Heart right ventricle (tissue), 16 donors: ENCODE measurements at places on chromosomes 11 and 22.

DNA sequence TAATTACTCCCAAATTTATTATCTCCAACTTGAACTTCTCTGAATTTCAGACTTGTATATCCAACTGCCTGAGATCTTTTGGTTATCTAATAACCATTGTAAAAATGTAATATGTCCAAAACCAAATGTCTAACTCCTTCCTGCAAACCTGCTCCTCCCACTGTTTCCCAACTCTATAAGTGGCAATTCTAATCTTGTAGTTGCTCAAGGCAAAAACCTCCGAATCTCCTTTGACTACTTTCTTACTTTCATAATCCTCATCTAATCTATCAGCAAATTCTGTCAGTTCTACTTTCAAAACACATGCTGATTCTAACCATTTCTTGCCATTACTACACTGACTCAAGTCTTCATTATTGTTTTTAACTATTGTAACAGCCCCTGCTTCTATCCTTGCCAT is 55.7 kb downstream of the FAM168A start:
- no peak for DNase-seq

DNA sequence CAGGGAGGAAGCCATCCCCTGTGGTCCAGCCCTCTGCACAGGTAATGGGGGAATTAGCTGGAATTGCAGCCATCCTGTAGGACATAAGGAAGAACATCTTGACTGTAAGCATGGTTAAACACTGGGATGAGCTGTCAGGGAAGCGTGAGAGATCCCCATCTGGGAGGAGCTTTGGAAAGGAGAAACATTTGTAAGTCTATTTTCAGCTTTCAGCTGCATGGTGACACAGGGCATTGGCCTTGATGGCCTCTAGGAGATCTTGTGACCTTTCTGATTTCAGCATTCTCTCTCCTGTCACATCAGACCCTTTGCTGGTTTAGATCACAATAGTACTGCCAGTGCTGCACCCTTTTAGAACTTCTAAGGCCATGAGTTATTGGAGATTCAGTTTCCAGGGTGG is 47.1 kb downstream of the BCR start:
- DNase-seq, result no peak

DNA sequence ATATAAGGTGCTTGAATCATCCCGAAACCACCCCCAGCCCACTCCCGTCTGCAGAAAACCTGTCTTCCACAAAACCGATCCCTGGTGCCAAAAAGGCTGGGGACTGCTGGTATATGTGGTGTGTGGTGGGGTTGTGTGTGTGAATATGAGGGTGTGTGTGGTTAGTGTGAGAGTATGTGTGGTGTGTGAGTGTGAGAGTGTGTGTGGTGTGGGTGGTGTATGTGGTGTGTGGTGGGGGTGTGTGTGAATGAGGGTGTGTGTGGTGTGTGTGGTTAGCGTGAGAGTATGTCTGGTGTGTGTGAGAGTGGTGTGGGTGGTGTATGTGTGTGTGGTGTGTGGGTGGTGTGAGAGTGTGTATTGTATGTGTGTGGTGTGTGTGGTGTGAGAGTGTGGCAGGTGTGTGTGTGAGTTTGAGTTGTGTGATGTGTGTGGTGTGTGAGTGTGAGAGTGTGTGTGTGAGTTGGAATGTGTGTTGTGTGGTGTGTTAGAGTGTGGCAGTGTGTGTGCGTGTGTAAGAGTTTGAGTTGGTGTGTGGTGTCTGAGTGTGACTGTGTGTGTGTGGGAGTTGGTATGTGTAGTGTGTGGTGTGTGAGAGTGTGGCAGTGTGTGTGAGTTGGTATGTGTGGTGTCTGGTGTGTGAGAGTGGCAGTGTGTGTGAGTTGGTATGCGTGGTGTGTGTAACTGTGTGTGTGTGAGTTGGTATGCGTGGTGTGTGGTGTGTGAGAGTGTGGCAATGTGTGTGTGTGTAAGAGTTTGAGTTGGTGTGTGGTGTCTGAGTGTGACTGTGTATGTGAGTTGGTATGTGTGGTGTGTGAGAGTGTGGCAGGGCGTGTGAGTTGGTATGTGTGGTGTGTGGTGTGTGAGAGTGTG is 6.5 kb downstream of the UPK3A start:
- DNase-seq, result no peak

DNA sequence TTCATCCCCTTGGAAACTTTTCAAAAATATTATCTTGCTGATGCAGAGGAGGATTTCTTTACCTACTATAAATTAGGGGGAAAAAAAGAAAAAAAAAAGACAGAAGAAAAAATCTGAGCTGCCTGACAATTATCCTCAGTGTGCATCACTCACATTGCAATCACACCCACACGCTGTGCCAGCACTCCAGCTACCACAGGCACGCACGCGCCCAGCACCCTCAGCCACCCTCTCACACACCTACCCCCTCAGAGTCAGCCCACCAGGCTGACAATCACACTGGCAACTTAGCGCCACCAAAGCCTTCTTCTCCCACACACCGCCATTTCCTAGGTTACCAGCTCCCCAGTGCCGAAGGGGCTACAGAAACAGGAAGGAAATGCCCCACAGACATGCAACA is 236.1 kb downstream of the KCNA4 start:
- peak; percentile 11 for DNase-seq

- no peak for DNase-seq
Observed at GRCh38 chr22:48650323-48651035, 1177.2 kb downstream of the BRD1 start.

- DNase-seq, result no peak
Observed at GRCh38 chr22:43634316-43634715, 177.8 kb downstream of the EFCAB6 start.

DNA sequence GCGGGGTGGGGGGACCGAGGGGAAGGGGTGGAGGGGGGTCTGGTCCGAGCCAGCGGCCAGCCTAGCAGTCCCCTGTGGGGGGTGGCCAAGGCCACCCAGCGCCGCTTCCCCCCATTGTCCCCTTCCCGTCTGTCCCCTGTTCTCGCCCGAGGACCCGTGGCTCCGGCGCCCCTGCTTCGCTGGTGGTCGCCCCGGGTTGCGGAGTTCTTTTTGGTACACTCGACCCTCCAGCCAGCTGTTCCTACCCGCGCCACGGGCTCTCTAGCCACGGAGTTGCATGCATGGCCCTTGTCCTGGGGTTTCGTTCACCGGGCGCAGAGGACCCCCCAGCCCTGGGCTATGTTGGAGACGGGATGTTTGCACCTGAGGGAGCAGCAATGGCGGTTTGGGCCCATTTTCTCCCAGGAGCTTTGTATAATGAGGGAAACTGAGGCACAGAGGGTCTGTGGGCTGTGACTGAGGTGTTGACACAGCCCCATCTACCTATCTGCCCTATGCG is 489 bp downstream of the RNF214 start:
- DNase-seq, result peak; percentile 21

- no peak for DNase-seq
Observed at GRCh38 chr11:65425105-65425970, 2.7 kb downstream of the NEAT1 start.

DNA sequence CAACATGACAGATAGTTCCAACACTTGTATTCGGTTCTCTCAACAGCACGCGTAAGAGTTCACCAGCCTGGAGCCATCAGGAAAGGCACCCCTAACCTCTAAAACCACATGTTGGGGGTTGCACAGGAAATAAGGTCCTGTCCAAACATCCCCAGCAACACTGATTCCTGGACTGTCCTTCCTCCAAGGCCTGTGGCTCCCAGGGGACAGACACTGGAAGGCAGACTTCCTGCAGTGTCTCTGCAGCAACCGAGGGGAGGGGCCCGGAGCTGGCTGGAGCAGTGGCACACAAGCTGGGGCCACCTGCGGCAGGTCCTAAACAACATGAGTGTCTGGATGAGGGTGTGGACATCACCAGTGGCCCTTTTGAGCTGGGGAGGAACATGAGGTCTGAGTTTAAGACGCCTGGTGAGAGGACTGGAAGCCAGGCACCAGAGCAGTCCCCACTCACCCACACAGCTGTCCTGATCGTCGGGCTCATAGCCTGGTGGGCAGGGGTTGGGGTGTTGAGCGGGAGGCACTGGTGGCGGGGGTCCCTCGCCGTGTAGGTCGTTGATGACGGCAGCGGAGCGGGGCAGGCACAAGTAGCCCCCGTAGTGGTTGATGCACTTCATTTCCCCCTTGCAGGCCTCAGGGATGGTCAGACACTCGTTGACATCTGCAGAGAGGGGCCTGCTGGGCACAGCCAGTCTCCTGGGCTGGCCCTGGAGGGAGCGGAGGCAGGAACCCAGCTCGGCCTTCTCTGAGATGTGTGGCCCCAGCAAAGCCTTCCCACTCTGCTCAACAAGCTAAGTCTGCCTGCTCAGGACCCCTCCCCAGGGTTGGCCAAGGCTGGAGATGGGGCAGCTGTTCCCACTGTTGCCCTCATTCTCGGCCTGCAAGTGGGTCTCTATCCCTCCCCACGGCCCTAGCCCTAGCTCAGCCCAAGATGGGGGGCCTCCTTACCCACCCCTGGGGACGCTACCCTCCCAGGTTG is 1.6 kb downstream of the EFEMP2 start:
- peak; percentile 61 for DNase-seq

DNA sequence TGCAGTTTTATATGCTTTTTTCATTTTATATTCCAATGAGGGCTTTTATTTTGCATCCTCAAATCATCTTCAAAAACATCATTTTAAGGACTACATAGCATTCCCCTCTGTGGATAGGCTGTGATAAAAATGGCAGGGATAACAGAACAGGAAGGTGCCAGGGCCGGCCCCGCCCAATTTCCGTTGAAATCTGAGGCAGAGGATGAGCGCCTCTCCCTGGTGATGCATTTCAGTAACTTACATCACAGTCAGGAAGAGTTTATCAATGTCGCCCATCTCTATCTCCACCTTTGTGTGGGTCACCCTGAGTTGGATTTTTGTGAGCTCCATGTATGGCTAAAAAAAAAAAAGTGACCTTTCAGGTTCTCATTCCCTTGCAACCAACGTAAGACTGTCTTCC is 201.6 kb downstream of the DSCAML1 start:
- DNase-seq, result no peak

GRCh38 chr22:50190941-50191741 is 5.4 kb downstream of the TRABD start:
- DNase-seq, result no peak

DNA sequence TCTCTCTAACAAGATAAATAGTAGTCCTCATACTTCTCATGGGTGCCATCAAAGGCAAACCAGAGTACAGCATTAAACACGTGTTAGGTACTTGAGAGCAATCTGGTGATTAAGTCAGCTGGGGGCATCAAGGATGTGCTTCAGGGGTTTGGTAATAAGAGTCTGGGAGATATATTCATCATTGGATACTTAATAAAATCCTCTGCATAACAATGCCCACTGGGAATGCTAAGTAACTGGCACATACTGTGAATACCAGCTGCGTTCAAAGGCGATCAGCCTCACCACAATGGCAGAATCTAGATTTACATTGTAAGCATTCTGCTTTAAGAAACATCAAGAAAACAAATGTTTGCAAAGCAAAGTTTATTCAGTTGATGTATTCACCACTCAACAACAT is 268.6 kb upstream of the PITPNB start:
- DNase-seq, result no peak

DNA sequence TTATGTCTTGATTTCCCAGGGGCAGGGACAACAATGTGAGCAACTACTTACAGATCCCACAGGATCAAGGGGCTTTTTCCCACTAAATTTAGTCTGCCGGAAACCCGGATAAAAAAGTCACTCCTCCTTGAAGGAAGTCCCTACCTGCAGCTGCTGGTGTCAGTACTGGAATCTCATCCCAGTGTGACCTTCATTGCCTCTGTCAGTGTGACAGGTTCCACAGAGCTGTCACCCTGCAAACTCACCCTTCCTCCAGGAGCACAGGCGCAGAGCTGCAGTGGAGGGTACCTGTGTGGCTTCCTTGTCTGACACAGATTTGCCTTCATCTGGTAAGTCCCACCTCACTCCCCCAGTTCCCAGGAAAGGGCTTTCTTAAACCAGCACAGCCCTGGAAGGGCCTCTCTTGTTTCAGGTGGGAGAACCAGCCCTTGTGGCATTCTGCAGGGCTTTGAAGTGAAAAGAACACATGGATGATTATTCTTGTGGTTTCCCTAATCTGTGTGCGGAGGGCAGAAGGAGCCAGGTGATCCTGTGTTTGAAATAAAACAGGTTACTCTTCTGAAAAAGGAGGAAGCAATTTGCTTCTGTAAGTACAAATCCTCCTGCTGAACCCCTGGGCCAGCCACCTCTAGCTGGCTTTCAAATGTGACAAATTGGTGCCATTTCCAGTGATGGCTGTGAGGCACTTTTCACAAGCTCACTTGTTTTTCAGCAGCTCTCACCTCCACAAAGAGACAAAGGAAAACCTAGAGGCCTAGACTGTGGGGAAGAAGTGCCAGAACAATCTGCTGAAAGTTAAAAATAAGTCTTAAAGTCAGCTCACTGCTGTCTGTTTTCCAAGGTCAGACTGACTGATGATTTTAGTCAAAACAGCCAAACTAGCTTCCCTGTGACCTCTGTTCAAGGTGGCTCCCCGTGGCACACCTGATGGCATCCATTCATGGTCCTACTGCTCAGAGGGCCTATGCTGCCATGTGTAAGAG is 9.2 kb upstream of the PRSS23 start:
- DNase-seq, result no peak

GRCh38 chr11:1597331-1597993 is 632 bp downstream of the KRTAP5-2 start:
- DNase-seq, result no peak

DNA sequence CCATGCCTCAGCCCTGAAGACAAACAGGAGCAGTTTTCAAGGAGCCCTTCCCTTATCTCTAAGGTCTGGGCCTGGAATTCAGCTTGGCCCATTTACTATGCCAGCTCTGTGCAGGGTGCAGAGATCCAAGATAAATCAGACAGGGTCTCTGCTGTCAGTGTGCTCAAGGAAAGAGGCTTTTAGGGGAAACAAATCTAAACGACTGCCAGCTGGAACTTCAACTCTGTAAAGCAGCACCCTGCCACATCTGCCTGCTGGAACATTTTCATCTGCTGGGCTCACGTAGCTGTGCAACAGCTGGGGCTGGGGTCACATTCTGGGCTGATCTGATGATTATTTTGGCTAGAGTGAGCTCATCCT is 19.8 kb upstream of the EHF start:
- no peak for DNase-seq

DNA sequence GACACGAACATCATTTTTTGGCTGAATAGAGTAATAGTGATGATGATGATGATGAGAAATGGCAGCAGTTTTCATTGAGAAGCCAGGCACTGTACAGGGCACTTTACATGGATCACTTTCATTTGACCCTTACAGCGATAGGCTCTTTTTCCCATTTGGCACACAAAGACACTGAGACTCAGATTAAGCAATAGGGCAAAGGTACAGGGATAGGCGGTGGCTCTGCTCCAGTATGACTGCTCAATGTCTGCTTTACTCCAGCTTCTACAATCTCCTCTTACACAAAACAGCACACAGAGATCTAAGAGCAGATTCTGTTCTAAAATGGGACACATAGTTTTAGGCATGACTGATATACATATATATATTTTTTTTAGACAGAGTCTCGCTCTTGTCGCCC is 40.6 kb downstream of the MPPED2 start:
- DNase-seq, result no peak

DNA sequence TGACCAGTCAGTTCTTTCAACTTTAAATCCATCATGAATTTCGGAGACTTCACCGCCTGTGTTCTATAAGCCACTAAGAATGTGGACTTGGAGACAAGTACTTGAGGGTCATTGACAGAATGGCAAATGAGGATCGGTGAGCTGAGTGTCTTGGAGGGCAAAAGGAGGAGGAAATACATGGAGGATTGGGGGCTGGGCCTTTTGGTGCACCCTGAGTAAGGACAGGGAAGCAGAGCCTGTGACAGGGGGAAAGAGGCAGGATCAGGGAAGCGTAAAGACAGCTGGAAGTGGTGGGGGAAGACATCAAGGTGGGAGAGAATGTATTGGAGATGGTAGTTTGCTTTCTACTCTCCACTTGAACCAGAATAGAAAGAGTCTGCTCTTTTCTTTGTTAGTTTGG is 70.4 kb upstream of the MTMR2 start:
- no peak for DNase-seq
